ENCODE measurements at places on chromosomes 3 and 15.

DNA sequence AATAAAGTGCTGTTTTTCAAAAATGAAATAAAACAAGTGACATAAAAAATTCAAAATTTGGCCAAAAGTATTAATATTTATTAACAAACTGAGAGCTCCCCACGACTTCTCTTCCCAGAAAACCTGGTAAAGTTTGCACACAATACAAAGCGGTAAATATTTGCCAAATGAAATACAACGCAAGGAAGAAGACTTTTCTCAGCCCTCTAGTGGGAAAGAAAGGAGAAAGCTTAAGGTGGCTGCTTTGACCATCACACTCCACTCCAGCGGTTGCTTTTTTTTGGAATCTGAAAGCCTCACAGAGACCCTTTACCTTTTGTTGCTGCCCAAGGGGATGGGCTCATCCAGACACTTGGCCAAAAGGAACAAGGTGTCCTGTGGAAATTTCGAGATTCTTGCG lies 1.1 kb upstream of the GK5 start:
- DNase-seq = no peak

DNA sequence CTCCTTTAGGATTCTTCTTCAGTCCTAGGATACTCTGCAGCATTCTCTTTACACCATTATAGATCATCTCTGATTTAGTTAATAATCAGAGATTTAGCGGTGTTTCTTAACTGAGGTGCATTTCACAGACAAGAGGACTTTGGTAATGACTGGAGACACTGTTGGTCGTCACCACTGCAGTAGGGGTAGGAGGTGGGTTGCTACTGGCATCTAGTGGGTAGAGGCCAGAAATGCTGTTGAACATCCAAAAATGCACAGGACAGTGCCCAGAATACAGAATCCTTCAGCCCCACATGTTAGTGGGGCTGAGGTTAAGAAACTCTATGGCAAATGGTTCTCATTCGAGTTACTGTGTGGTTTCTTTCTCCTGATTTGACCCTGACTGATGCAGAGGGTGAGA lies 80.4 kb upstream of the LMCD1 start:
- no peak for DNase-seq

GRCh38 chr15:71151081-71151480 lies 35.8 kb downstream of the THSD4 start:
- DNase-seq = no peak

- no peak for DNase-seq
Measured at GRCh38 chr15:92884436-92885223, 15.5 kb upstream of the CHD2 start.

GRCh38 chr15:83304861-83305703 lies 20.6 kb upstream of the BNC1 start:
- DNase-seq = no peak

GRCh38 chr3:191269289-191270085 lies 59.7 kb upstream of the CCDC50 start:
- no peak for DNase-seq

DNA sequence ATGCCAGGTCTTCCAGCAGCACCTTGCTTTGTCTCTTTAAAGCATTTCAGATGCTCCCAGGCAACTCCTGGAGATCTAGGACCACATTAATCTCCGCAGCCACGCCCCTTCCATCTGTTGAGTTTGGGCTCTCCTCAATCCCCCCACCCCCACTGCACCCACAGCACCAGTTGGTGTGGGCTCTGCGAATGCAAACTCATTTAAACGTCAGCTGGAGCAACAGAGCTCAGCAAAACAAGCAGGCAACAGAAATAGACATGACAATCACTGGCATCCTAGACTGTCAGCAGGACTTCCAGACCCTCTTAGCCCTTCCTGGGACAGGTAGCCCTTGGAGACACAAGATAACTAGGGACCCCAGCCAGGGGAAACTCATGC lies 106.9 kb downstream of the LSM3 start:
- DNase-seq = no peak

DNA sequence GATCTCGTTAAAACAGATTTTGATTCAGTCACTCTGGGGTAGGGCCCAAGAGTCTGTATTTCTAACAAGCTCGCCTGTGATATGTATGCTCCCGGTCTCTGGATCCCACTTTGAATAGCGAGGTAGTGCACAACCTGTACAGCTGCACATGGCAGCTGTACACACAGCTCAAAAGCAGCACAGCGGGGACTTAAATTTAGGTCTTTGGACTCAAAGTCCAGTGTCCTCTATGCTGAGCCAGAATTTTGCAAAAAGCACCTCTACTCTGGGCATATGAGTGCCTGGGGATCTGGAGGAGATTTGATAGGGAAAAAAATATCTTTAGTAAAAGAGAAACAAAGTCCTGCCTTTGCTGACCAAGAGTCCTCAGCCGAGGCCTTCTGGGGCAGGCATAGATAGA lies 83.1 kb downstream of the HMG20A start:
- no peak for DNase-seq

DNA sequence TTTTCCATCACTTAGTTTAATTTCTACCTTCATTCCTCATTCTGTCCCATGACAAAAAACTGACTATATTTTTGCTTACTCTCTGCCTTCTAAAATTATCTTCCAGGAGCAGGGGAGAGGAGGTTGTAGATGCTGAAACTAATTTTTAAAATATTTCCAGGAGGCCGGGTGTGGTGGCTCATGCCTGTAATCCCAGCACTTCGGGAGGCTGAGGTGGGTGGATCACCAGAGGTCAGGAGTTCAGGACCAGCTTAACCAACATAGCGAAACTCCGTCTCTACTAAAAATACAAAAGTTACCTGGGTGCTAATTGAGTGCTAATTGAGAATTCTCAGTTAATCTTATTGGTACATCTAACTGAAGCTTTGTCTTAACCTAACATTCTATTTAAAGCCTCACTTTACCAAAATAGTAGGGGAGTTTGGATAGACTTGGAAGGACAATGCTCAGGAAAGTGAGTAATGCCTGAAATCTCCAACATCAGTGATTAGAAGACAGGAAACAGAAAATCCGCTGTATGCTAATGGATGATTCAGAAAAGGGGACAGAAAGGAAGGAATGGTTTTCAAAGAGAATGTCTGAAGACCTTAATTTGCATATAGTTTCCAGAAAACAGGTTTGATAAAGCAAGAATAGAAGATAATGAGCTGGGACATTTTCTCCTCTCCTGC lies 336.1 kb downstream of the GBE1 start:
- DNase-seq = no peak

GRCh38 chr15:35481992-35482391 lies 64.0 kb downstream of the DPH6 start:
- no peak for DNase-seq

- no peak for DNase-seq
Measured at GRCh38 chr15:67843092-67843501, 3.3 kb upstream of the RNU6-1 start.

GRCh38 chr3:106276755-106277612 lies 408.2 kb upstream of the CBLB start:
- DNase-seq = no peak

DNA sequence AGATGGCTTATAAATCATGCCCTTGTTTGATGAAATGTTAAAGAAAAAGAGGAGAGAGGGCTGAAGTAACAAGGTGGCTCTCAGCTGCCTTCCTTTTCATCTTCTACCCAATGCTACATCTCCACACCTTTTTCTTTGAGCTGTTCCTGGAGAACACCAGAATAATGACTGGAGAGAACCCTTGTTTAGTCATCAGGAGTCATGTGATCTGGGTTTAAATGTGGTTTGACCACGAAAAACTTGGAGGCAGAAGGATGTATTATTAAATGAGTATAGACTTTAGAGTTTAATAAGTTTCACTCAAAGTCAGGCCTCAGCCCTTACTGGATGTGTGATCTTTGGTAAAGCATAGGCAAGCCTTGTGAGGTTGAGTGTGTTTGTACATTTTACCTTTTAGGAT lies 230.3 kb upstream of the TBL1XR1 start:
- DNase-seq = no peak

DNA sequence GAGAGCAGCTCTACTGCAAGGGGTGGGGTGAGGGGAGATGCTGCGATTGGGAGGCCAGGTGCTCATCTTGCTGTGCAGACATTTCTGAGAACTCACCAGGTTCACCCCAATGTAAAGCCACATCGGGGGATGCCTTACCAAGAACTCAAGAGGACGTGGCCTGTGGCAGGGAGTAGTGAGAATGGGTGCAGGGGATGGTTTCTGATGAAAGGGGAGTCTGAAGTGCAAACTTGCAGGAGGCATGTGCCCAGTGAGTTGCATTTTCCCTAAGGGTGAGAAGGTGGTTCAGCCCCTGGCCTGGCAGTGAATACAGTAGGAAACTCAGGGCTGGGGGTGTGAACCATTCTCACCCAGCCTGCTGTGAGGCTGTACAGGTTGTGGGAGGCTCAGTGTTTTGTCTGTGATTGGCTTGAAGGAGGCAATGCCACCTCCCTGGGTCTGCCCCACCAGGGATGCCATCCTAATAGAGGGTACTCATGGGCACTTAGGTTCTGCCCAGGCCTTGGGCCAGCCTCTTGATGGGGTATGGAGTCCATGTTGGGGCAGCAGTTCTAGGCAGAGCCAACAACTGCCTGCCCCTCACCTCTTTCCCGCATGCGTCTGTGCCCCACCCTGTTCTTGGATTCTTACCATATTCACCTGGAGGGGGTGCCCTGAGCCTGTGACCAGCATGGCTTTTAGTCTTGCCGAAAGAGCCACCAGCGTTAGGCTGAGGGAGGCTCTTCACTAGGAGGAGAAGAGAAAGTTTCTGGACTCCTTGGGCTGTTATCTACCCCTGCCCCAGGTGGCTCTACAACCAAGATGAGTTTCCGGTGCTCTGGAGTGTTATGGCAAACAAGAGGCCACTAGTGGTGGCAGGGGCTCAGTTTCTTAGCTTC lies 4.5 kb downstream of the HEMK1 start:
- peak; percentile 41 for DNase-seq

- no peak for DNase-seq
Measured at GRCh38 chr15:100152463-100152862, 189.3 kb downstream of the ADAMTS17 start.

DNA sequence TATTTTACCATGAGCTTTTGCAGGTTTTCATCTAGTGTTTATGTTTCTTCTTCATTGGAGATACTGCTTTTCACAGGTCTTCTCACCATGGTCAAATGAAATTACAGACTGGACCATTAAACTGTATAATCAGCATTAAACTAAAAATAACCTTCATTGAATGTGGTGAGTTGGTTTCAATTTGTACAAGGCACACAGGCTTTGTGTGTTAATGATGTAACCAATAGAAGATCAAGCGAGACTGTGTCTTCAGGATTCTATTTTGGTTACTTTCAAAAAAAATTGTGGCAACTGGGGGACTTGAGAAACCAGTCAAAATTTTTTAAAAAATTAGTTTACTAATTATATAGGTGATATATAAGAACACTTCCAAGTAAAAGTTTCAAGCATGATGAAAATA lies 54.3 kb upstream of the GCSAM start:
- no peak for DNase-seq

DNA sequence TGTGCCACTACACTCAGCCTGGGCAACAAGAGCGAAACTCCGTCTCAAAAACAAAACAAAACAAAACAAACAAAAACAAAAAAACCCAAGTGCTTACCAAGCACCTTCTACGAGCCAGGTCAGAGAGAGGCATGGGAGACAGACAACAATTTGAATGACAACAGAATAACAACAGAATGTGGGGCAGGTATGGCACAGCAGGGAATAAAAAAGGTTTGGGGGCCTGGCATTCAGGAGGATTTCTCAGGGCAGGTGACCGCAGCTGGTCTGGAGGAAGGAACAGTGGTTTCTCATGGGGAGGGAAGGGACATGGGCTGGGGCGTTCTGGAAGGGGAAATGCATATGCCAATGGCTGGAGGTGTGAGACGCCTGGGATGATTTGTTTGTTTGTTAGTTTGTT lies 22.5 kb upstream of the PARL start:
- DNase-seq = no peak

DNA sequence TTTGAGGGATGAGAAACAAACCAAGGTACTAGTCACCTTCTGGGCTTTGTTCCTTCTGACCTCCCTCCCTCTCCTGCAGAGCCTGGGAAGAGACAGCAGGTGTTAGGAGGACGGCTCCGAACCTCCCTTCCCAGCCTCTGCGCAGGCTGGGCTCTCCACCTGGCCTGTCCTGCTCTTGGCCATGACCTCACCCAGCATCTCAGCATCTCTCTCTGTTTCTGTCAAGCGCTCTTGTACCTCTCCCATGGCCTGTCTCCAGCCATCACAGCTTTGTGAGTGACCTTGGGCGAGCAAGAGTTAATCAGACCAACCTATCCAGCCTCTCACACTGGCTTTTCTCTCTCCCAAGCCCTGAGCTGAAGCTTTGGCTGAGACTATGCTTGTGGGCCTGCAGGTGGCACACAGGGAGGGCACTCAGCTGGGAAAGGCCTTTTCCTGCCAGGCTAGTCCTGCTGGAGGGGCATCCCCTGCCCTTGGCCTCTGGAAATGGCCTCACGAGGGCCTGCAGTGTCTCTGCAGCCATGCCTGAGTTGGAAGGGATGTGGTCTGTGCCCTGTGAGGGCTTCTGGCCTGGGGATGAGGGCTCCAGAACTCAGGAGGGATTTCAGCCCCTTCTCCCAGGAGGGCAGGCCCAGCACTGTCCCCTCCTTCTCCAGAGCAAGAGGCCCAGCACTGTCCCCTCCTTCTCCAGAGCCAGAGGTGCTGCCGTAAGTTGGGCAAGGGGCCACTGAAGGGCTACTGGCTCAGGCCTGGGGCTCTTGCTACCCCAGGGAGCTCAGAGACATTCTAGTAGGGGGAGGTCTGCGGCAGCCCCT lies 2.1 kb downstream of the CHST13 start:
- DNase-seq = no peak

DNA sequence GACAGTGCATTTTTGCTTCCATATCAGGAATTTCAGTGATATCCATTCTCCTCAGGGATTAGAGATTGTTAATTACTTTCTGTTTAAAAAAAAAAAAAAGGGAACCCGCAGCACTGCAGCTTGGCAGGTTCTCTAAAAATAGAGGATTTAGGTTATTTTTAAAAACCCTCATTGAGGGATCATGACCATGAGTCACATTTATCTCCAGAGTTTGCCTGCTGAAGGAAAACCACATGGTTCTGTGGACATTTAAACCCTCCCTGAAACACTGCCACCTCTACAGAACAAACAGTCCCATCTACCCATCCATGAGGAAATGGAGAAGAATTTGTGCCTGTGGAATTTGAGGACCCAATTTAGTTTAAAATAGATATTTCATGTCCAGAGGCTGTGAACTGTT lies 66.2 kb upstream of the UBE2E1 start:
- DNase-seq = no peak

DNA sequence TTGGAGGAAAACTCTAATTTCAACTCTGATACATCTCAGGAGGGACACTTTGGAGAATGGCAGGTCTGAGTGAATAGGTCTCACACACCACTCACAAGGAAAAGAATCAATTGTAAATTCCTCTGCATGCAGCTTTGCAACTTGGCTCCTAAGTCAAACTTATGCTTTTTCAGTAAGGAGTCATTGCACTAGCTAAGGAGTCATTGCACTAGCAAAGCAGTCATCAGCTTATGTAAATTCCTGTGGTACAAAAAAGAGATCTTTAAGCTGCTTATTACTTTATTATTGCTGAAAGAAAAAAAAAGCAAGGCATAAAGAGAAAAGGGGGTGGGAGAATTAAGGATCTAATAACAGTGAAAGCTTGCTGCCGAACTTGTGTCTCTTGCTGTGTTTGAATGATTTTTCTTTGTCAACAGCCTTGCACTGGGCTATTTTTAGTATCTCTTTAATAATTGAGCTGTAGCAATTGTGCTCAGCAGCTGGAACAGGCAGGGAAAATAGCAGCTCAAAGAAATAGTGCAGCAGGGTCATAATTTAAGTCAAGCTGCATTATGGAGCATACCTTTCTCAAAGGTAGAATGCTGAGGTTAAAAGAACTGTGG lies 154.3 kb upstream of the ARPP21 start:
- DNase-seq = no peak

- no peak for DNase-seq
Measured at GRCh38 chr3:71355862-71356261, 227.7 kb downstream of the FOXP1 start.
